T-cell (primary cell): ENCODE measurements at places on chromosomes 1 and 21. TPM values are rescaled to one million over a fixed set of nuclear protein-coding genes. Genes with fewer than 3 reads are reported as not detected.
A peak's percentile ranks its signal among the peaks of the same experiment; 100 is the strongest.

CHI3L1 gene
- 0.30 TPM for total RNA-seq

PTPN22 gene
- 45.9 TPM for total RNA-seq

DNA sequence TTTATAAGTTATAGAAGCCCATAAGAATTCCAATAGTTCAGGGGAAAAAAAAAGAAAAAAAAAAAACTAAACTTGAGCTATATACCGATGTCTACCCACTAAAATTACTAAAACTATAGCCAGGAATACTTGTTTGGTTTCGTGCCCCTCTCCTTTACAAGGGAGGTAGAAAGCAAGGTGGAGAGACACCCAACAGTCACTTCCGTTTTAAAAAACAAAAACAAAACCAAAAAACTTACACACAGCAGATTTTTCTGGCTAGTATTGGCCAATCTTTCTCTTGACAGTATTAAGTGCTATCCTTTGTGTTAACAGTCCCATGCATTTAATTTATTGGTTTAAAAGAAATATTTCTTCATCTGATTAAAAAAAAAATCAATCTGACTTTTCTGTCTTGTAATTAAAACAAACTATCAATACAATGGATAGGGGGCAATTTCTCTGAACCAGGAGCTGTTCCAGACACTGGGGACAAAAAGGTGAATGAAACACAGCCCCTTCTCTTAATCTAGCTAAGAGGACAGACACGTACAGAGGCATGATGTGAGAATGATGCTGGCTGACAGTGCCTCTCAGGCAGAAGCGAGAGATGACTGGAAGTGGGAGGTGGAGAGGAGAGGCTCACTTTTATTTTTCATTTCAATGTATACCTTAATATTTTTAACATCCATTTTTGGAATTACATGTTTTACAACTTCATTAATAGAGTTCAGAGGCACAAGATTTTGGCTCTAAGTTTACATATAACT, 214.8 kb downstream of the RERE start:
- peak overlapping the region; percentile 3 for H3K27ac ChIP-seq
- no peaks in the 10 kb centered on the region for H3K27me3 ChIP-seq
- no peak for DNase-seq
- peaks cover 17% of the 10 kb centered on the region for H3K4me1 ChIP-seq
- H3K4me3 ChIP-seq, result no peak overlapping the region

- no peak for DNase-seq
- no peak overlapping the region for H3K4me3 ChIP-seq
- H3K4me1 ChIP-seq, result no peaks in the 10 kb centered on the region
- peaks cover 94% of the 10 kb centered on the region for H3K36me3 ChIP-seq
Observed at GRCh38 chr21:32348604-32349332, 44.0 kb downstream of the URB1 start.

GRCh38 chr1:205171369-205171768, 40.1 kb downstream of the DSTYK start:
- H3K4me3 ChIP-seq, result no peak overlapping the region
- H3K36me3 ChIP-seq, result no peaks in the 10 kb centered on the region
- H3K27me3 ChIP-seq, result no peaks in the 10 kb centered on the region
- DNase-seq, result no peak

- H3K27ac ChIP-seq, result no peak within 1 kb of the TSS
- peaks cover 3% of the 10 kb centered on the region for H3K4me1 ChIP-seq
- DNase-seq, result no peak
- H3K36me3 ChIP-seq, result no peaks in the 10 kb centered on the region
Observed at GRCh38 chr1:6243993-6244392, at the start of gene HES3. TSS of gene HES3 (plus strand) at chr1:6244179. CDS start at chr1:6244366, 187 bp downstream.

GRCh38 chr1:3940754-3941345, 40.8 kb upstream of the C1orf174 start:
- no peaks in the 10 kb centered on the region for H3K36me3 ChIP-seq
- DNase-seq, result no peak
- no peaks in the 10 kb centered on the region for H3K4me1 ChIP-seq
- H3K27ac ChIP-seq, result no peak overlapping the region
